ENCODE measurements at places on chromosomes 2 and 18.

GRCh38 chr18:44824884-44825283 lies 144.2 kb downstream of the SETBP1 start:
- DNase-seq, result no peak

DNA sequence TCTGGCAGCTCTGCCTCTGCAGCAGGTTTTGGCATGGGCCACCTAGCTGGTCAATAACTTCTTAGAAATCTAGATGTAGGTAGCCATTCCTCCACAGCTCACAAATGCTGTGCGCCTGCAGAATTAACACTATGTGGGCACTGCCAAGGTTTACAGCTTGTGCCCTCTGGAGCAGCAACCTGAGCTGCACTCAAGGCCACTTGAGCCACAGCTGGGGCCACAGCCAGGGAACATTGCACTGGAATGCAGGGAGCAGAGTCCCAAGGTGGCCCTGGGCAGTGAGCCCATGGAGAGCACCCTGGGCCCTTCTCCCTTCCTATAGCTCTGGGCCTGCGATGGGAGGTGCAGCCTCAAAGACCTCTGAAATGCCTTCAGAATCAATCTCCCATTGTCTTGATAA lies 365.3 kb downstream of the SATB2 start:
- no peak for DNase-seq

- no peak for DNase-seq
These were observed 32.0 kb upstream of the GALNT1 start for GRCh38 chr18:35549564-35549963.

DNA sequence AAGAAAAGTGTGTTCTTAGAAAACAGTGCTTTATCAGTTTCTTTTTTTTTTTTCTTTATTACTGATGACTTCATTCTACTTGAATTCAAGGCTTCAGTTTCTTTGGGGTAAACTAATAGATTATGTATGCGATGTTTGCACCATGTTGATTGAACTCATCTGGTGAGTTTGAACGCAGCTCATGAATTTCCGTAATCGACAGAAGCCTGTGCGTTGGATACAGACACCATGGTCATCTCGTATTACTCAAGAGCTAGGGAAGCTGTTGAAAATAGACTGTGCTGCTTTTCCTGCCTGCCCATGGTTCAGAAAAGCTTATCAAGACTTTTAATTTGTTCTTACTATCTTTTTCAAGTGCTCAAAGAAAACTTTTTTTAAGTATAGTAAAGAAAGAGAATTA lies 185.5 kb upstream of the NRP2 start:
- no peak for DNase-seq

DNA sequence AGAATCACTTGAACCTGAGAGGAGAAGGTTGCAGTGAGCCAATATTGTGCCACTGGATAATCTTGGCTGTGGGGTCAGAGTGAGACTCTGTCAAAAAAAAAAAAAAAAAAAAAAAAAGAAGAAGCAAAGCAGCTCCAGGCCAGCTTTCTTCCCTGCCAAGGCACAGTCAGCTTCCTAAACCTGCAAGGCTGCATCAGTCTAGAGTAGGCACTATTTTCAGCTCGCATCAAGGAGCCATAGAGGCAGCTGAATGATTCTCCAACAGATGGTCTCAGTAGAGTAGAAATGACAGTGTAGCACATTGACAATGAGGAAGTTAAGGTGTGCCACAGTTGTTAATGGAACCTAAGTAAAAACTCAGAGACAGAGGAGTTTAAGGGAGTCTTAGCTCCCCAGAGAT lies 35.6 kb downstream of the BMP10 start:
- DNase-seq, result no peak

GRCh38 chr2:200809506-200810251 lies 2.0 kb upstream of the BZW1 start:
- no peak for DNase-seq

DNA sequence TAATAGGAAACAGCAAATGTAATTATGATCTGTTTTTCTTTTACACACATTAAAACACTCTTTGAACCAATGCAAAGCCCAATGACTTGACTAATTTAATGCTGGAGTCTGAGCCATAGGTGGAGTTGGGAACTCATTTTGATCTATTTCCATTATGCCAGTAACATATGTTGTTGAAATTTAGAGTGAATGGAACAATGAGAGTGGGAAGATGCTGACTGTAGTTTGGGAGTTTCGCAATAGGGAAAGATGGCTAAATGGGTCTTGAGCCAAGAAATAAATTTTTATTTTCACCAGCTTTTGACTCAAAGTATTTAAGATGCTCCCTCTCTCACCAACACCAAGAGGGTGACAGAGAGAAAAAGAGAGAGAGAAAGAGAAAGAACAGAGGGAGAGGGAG lies 246.7 kb downstream of the DLGAP1 start:
- DNase-seq, result no peak

DNA sequence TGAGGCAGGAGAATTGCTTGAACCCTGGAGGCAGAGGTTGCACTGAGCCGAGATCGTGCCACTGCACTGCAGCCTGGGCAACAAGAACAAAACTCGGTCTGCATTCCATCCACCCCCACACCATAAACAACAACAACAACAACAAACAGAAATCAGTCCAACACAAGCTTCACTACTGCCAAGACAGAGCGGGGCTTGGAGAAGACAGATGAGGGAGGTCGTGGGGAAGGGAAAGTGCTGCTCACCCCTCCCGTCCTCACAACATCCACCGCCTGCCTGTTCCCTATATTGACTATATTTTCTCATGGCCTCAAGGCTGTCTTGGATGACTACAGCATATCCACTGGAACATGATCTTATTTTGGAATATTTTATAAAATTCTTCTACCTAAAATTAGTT lies 137.6 kb upstream of the TTC39C start:
- no peak for DNase-seq

DNA sequence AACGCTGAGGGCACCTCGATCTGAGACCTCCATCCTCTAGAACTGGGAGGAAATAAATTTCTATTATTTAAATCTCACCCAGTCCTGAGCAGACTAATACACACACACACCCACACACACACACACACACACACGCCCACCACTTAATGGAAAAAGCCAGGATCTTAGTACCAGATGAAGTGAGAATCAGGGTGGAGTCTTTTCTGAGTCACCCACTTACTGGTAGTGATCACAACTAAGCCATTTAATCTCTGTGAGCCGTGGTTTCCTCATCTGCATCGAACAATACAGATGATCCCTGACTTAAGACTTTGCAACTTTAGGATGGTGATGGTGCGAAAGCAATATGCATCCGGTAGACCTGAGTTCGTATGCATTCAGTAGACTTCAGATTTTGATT lies 18.6 kb downstream of the THNSL2 start:
- DNase-seq, result no peak

GRCh38 chr18:39701055-39701783 lies 2135.6 kb upstream of the CELF4 start:
- DNase-seq, result no peak

DNA sequence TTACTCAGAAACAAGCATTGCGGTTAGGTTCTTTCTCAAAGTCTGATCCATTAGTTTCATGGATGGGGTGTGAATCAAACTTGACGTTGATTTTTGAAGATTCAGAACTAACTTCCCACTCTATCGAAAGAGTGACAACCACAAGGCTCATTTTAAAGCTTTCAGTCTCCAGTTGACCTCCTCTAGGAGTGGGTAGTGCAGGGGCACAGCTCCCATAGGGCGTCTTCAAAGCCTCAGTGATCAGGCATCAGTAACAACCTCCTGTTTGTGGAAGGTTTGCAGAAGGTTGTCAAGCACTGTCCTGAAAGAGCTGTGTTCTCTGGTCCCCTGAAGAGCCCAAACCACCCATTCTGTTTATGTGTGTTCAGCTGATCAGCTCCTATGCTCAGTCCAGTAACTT lies 10.2 kb downstream of the MTCL1 start:
- DNase-seq, result no peak

Measured in NCI-H2107 (cell line).